ENCODE measurements at places on chromosomes 6 and 20.

GRCh38 chr6:165186441-165187205 is 122.8 kb downstream of the C6orf118 start:
- DNase-seq: no peak

- DNase-seq: no peak
Observed at GRCh38 chr6:113458368-113459010, 398.7 kb upstream of the MARCKS start.

DNA sequence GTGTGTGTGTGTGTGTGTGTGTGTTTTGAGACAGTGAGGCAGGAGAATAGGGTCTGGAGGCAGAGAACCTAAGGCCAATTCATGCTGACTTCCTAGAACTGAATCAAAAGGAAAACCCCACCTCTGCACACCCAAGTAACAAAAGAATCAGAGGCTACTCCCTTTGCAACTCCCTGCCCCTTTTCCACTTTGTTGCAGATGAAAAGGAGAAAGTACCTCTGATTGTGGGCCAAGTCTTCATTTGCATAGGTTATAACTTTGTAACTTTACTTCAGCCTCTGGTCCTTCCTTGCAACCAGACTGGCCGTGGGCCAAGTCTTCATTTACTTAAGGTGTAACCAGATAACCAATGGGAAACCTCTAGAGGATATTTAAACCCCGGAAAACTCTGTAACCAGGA is 168.8 kb downstream of the EYA2 start:
- no peak for DNase-seq

DNA sequence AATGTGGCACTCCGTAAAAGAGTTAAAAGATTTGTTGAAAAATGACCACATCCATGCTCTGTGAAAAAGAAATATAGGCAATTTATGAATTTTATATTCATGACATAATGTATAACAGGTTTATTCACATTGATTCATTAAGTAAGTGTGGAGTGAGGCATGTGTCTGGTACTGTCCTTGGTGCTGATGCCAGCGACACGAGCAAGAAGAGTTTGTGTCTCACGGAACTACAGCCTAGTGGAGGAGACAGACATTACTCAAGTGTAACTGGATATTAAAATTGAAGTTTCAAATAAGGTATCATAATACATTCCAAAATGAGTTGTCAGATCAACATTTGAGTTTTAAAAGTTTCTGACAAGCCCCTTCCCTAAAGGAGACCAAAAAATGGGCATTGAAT is 158.2 kb upstream of the PRND start:
- DNase-seq: no peak

GRCh38 chr20:32969356-32970114 is 34.7 kb downstream of the SUN5 start:
- no peak for DNase-seq

- no peak for DNase-seq
Observed at GRCh38 chr6:21605166-21605565, 11.6 kb downstream of the SOX4 start.

DNA sequence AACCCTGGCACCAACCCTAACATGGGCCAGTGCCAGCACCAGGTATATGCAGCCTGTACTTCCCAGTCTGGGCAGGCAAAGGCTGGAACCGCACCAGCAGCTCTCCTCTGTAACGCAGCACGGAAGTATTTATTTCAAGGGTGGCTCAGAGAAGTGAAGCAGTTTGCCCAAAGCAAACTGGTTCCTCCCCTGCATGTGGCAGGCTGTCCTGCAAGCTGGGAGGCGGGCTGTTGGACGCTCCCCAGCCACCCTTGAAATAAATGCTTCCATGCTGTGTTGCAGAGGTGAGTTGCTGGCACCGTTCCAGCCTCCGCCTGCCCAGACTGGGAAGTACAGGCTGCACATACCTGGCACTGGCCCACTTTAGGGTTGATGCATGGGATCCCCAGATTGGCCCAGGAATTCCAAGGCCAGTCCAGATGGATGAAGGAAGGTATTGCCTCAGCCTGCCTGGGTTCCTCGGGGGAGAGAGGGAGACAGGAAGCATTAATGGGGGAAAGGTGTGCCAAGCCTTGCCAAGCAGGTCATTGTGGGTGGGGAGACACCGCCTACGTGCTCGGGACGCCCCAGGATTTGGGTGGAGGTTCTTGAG is 49.8 kb downstream of the PPARD start:
- no peak for DNase-seq

DNA sequence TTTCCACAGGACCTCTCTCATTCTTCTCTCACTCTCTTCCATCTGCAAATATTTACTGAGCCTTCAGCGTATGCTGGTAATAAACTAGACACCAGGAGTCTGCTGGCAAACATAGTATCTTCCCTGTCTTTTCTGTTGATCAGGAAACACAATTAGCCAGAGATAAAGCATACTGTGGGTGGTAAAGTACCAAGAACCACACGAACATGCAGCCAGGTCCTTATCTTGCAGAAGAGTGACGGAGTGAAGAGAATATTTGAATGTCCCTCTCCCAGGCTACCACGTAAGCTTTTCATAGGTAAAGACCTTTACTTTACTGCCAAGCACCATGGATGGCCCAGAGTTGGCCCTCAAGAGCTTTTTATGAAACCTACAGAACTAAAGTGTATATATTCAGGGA is 13.3 kb downstream of the FHL5 start:
- DNase-seq: no peak

GRCh38 chr20:1766731-1767130 is 109.2 kb upstream of the SIRPG start:
- DNase-seq: no peak

- DNase-seq: no peak
Observed at GRCh38 chr20:48850977-48851299, 23.1 kb upstream of the PREX1 start.

DNA sequence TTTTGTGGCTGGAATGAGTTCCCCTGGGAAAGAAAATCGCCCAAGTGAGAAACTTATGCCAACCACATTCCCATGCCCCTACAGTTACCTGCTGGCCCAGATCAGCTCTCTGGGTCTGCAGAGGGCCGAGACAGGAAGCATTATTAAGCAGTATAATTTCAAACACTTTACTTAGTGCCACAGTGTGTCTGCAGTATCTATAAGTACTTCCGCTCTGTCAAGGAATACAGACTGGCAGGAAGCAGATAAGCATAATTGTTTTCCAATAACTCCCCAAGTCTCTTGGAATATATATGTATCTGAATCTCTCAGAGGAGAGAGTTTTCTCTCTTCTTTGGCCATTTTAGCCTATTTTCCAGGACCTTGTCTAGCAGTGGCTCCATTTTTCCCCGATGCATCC is 24.9 kb downstream of the SAYSD1 start:
- DNase-seq: no peak

GRCh38 chr6:41824571-41825569 is 37.4 kb downstream of the TOMM6 start:
- DNase-seq: no peak

DNA sequence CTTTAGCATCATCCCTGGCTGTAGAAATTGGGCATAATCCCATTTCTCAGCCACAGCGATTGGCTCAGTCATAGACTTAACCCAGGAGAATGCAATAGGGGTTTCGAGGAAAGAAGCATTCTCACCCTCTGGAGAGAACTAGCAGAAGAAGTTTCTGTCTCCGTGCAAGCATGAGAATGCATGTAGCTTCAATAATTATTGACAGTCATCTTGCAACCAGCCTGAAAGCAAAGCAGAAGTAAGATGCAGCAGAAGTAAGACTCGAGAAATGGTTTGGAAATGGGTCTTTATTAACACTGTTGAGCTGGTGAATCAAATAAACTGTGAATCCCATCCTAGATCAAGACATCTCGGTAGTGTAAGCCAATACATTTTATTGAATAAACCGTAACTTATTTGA is 828.8 kb upstream of the GJE1 start:
- DNase-seq: no peak

DNA sequence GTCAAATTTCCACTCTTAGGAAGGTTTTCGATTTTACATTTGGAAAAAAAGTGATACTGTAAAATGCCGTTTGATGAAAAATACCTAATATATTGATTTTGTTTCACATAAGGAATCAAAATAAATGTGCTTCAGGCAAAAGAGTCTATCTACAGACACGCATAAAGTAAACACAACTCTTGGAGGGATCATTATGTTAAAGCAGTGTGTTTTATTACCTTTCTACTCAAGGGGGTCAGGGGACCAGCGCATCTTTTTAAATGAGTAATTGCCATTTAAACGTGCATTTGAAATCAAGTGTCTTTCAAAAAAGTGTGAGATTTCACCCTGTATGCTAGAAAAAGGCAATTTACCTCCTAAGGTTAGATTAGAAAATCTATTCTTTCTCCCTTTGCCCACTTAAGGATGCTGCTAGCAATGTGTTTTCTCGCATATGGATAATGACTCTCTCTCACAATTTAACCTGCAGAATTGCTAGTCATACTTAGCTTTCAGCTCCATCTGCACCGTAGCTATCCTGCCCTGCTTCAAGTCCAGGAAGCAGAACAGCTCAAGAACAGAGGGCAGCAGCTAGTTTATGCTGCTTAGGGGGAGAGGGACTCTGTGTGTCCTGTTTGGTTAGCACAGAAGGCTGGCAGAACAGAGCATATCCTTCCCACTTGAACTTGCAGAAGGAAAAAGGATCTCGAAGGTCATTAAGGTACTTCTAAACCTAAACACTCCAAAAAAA is 35.0 kb downstream of the NKAIN2 start:
- no peak for DNase-seq

DNA sequence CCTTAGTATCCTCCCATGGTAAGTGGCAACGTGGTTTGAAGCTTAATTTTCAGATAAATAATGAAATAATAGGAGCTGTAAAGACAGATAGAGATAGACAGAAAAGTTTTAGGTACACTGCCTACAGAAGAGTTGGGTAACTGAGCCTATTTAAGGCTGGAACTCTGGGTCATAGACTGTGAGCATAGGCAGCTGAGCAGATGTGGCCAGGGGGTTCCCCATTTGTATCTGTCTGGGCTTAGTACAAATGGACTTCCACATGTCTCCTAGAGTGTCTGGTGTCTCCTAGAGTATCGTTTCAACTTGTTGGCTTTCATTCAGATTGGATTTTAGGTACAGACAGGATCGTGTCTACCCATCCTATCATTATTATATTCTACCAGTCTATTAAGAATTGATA is 649.8 kb downstream of the DHX35 start:
- DNase-seq: no peak

GRCh38 chr6:109092074-109092473 is 2.6 kb downstream of the SESN1 start:
- no peak for DNase-seq

GRCh38 chr6:168263351-168263905 is 56.1 kb downstream of the DACT2 start:
- DNase-seq: no peak

- peak; percentile 83 for DNase-seq
Observed at GRCh38 chr6:139373154-139373927, 1.1 kb downstream of the CITED2 start.

GRCh38 chr6:107668743-107669474 is 155.2 kb downstream of the SCML4 start:
- DNase-seq: no peak

DNA sequence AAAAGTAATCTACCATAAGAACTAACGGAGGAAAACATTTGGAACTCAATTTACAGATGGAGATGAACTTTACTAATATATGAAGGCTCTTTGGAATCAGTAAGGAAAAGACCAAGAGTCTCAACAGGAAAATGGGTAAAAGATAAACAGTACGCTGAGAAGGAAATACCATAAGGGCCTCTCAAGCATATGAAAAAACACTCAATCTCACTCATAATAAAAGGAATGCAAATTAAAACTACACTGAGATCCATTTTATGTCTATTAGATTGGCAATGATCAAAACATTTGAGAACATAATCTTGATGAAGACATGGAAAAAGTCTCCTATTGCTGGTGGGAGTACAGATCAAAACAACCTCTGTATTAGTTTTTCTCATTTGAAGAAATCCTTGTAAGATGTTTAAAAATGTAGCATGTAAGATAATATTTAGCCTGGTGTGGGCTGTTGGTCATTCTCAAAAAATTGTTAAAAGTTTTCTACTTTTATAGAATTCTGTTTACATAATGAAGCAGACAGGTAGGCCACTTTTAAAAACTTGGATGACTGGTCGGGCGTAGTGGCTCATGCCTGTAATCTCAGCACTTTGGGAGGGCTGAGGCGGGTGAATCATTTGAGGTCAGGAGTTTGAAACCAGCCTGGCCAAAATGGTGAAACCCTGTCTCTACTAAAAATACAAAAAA is 14.5 kb downstream of the REV3L start:
- DNase-seq: no peak

GRCh38 chr20:10524643-10525042 is 89.5 kb downstream of the SLX4IP start:
- DNase-seq: no peak

DNA sequence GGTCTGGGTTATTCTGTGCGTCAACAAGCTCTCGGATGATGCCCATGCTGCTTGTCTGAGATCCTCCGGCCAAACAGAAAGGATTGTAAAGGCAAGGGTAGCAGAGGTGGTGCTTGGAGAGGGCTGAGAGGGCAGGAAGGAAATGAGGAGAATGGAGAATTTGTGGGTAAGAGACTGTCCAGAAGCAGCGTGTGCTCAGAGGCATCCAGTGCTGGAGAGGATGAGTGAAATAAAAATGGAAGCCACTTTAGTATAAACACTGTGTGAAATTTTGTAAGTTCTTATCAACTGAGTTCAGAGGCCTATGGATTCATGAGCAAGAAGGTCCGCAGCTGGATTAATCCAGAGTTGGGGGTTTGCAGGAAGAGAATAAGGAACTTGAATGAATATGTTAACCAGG is 59.5 kb downstream of the ADGRG6 start:
- DNase-seq: no peak

GRCh38 chr20:57756921-57757320 is 47.1 kb upstream of the PMEPA1 start:
- peak; percentile 26 for DNase-seq

GRCh38 chr20:24501764-24502556 is 32.5 kb downstream of the SYNDIG1 start:
- DNase-seq: peak; percentile 53

- no peak for DNase-seq
Observed at GRCh38 chr6:71056656-71057055, 99.8 kb upstream of the B3GAT2 start.

- DNase-seq: no peak
Observed at GRCh38 chr6:110530671-110531070, 54.3 kb upstream of the SLC22A16 start.

DNA sequence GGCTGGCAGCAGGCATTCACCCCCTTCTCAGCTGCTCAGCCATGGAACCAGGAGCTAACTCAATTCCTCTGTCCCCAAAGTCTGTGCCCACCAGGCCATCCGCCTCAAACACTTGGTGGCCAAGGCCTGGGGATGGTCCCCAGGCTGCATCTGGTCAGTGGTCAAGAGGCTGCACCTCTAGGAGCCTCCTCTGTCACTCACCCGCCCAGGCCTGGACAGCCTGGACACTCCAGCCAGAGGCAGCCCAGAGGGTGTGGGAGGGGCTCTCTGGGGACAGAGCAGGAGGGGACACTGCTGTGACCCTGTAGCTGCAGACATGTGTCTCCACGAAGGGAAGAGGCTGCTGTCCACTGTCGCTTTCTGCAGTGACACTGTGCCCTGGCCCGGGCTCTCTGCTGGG is 416.6 kb upstream of the SULF2 start:
- no peak for DNase-seq

GRCh38 chr20:4471221-4471620 is 250.5 kb upstream of the PRND start:
- no peak for DNase-seq

GRCh38 chr6:39623750-39624149 is 101.5 kb downstream of the KIF6 start:
- DNase-seq: no peak
